ENCODE measurements at places on chromosomes 16 and 17.

- no peak for DNase-seq
These were observed 38.5 kb downstream of the RBFOX3 start for GRCh38 chr17:79572136-79572925.

DNA sequence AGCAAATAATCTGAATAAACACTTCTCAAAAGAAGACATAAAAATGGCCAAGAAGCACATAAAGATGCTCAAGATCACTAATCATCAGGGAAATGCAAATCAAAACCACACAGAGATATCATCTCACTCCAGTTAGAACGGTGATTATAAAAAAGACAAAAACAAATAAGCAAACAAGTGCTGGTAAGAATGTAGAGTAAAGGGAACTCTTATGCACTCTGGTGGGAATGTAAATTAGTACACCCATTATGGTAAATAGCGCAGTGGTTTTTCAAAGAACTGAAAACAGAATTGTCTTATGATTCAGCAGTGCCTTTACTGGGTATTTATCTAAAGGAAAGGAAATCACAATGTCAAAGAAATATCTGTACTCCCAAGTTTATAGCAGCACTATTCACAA, 343.2 kb downstream of the HAPSTR1 start:
- no peak for DNase-seq

GRCh38 chr16:80569440-80570105, 28.8 kb downstream of the DYNLRB2 start:
- DNase-seq = peak; percentile 38

- DNase-seq = no peak
These were observed 197.3 kb upstream of the GOT2 start for GRCh38 chr16:58931436-58931835.

- DNase-seq = no peak
These were observed 59.1 kb upstream of the SMIM36 start for GRCh38 chr17:55570391-55570790.

DNA sequence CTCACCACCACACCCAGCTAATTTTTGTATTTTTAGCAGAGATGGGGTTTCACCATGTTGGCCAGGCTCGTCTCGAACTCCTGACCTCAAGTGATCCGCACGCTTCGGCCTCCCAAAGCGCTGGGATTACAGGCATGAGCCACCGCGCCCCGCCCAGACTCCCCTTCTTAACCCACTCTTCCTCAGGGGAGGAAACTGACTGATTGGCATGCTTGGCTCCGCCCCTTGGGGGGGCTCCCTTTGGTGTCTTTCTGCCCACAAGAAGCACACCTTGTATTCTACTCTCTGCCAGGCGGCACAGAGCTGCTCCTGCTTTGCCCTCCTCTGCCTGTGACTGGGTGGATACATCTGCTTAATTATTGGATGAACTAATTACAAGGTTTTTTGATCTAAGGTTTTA, 4.7 kb upstream of the ASGR2 start:
- DNase-seq = no peak

- no peak for DNase-seq
These were observed 5.7 kb upstream of the TSPOAP1 start for GRCh38 chr17:58334256-58334655.

GRCh38 chr16:78990309-78990701, 610.2 kb downstream of the MAF start:
- no peak for DNase-seq

GRCh38 chr17:40108970-40109824, 8.8 kb upstream of the NR1D1 start:
- DNase-seq = no peak

GRCh38 chr17:41322094-41322902, 6.8 kb upstream of the KRTAP17-1 start:
- DNase-seq = no peak

DNA sequence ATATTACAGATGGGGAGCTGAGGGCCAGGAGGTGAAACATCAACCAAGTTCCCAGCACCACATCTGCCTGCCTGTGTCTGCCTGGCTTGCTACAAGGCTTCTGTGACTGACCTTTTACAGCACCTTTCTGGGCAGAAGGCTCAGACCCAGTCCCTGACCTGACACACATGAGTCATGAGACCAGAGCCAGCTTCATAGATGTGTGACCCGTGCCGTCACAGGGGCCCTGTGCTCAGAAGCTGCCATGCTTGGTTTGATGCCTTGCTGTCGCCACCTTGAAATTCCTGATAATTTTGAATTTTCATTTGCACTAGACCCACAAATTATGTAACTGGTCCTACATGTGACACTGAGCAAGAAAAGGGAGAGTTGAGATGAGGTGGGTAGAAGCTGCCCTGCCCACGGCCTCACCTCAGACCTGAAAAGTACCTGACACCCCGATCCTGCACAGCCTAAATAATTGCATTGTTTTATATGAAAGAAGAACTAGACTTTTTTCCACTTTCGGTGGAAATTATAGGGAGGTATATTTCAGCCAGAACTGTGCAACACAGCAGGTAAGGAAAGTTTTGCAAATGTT, 13.3 kb upstream of the PECAM1 start:
- no peak for DNase-seq

- DNase-seq = no peak
These were observed 38.5 kb downstream of the PGS1 start for GRCh38 chr17:78416791-78417530.
